Natural killer cell treated with Interleukin-12 subunit alpha and Interleukin-12 subunit beta and Interleukin-15 and Interleukin-18, amount 100 ng/mL, for 72 hours (primary cell): ENCODE measurements at places on chromosomes 2 and 18.

GRCh38 chr2:232117413-232117812 lies 155.9 kb downstream of the DIS3L2 start:
- DNase-seq = no peak
- H3K27ac ChIP-seq = no peak overlapping the region
- no peaks in the 10 kb centered on the region for H3K27me3 ChIP-seq
- no peak overlapping the region for H3K4me3 ChIP-seq
- no peaks in the 10 kb centered on the region for H3K36me3 ChIP-seq

DNA sequence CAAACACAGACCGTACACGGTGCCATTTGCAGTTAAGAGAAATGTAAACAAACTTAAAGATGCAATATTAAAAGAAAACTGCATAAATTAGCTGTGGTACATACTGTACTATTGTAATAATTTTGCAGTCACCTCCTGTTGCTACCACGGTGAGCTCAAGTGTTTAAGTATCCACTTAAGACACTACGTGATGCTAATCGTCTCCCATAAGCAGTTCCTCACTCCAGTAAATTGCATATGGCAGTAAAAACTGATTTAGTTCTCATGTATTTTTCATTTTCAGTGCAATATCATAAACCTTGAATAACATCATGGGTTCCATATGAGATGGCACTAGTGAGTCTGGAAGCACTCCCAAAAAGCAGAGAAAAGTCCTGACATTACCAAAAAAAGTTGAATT lies 14.4 kb downstream of the CLEC4F start:
- no peak overlapping the region for H3K4me3 ChIP-seq
- DNase-seq = no peak
- no peaks in the 10 kb centered on the region for H3K27me3 ChIP-seq
- H3K36me3 ChIP-seq = no peaks in the 10 kb centered on the region

- H3K4me3 ChIP-seq = no peak overlapping the region
- H3K27me3 ChIP-seq = no peaks in the 10 kb centered on the region
- no peaks in the 10 kb centered on the region for H3K36me3 ChIP-seq
- no peak for DNase-seq
- H3K4me1 ChIP-seq = no peaks in the 10 kb centered on the region
- no peak overlapping the region for H3K27ac ChIP-seq
These were observed 871.8 kb upstream of the NRXN1 start for GRCh38 chr2:51903728-51904127.

DNA sequence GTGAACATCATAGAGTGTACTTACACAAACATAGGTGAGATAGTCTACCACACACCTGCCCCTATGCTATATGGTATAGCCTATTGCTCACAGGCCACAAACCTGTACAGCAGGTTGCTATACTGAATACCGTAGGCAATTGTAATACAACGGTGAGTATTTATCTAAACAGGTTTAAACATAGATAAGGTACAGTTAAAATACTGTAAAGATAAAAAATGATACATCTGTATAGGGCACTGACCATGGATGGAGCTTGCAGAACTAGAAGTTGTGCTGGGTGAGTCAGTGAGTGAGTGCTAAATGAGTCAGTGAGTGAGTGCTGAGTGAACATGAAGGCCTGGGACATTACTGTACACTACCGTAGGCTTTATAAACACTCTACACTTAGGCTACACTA lies 267.0 kb upstream of the HS6ST1 start:
- H3K27ac ChIP-seq = no peak overlapping the region
- H3K27me3 ChIP-seq = peaks cover 16% of the 10 kb centered on the region
- no peaks in the 10 kb centered on the region for H3K4me1 ChIP-seq
- no peak for DNase-seq
- no peak overlapping the region for H3K4me3 ChIP-seq
- no peaks in the 10 kb centered on the region for H3K36me3 ChIP-seq

DNA sequence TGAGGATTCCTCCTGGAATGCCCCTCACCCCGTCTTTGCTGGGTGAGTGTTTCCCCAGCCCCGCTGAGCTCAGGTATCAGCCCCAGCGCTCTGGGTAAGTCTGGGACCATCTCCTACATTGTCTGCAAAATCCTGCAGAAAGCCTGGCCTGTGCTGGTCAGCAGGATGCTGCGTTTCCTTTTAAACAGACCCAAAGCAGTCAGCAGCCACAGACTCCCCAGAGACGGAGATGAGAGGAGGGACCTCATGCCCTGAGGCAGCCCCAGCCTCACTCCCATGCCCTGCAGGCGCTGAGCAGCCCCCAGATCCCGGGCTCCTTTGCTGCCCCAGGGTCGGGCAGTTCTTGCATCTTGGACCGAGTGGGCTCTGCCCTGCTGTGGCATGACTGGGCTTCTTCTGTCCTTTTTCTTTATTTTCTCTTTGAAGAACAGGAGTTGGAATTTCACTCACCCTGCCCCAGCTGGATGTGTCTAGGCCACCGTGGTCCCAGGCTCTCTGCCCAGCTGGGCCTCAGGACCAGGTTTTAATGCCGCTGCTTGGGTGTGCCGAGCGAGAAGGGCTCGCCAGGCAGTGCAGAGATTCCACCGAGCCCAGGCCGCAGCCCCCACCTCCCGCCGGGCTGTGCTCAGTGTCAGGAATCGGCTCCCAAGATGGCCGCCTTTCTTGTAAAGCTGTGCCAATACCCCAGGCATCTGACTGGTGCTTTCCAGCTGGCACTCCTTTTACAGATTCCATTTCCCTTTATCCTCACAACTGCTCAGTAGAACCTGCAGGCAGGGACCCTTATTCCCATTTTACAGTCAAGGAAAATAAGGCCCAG lies 43.6 kb downstream of the ODC1 start:
- H3K4me3 ChIP-seq = no peak overlapping the region
- H3K27ac ChIP-seq = no peak overlapping the region
- no peak for DNase-seq
- H3K27me3 ChIP-seq = no peaks in the 10 kb centered on the region
- no peaks in the 10 kb centered on the region for H3K36me3 ChIP-seq
- H3K4me1 ChIP-seq = peaks cover 48% of the 10 kb centered on the region

- no peak for DNase-seq
- peaks cover 39% of the 10 kb centered on the region for H3K4me1 ChIP-seq
- H3K4me3 ChIP-seq = no peak overlapping the region
- H3K27ac ChIP-seq = peak overlapping the region; percentile 63
- no peaks in the 10 kb centered on the region for H3K27me3 ChIP-seq
These were observed 71.2 kb upstream of the RBM44 start for GRCh38 chr2:237727363-237727762.

- no peaks in the 10 kb centered on the region for H3K27me3 ChIP-seq
- H3K4me1 ChIP-seq = peaks cover 10% of the 10 kb centered on the region
- no peak overlapping the region for H3K4me3 ChIP-seq
- H3K36me3 ChIP-seq = peaks cover 4% of the 10 kb centered on the region
- DNase-seq = no peak
These were observed 33.4 kb upstream of the SLC9A2 start for GRCh38 chr2:102585847-102586404.

DNA sequence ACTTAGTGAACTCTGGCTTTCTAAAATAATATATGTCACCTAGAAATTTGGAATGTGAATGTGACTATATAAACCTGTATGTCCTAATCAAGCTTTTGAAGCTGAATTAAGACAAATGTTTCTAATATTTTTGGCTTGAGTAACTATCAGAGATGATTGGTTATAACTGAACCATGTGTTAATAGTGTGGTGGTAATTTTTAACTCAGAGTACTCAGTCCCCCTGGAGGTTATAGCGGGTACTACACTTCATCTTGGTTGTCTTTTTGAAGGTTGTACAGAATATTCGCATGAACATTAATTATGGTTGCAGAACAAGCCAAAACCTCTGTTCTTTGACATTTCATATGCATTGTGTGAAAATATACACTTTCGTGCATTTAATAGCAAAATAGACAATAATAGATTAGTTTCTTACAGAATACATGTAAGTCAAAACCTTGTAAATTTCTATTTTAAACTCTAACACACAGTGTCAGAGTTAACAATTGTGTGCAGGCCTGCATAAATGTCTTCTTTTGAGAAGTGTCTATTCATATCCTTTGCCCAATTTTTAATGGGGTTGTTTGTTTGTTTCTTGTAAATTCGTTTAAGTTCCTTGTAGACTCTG lies 86.0 kb downstream of the OSBPL6 start:
- H3K27ac ChIP-seq = no peak overlapping the region
- peaks cover 22% of the 10 kb centered on the region for H3K27me3 ChIP-seq
- no peak for DNase-seq
- H3K4me3 ChIP-seq = no peak overlapping the region
- H3K4me1 ChIP-seq = no peaks in the 10 kb centered on the region
- H3K36me3 ChIP-seq = no peaks in the 10 kb centered on the region

GRCh38 chr2:227527351-227527750 lies 55.4 kb downstream of the AGFG1 start:
- no peaks in the 10 kb centered on the region for H3K27me3 ChIP-seq
- H3K4me1 ChIP-seq = no peaks in the 10 kb centered on the region
- H3K4me3 ChIP-seq = no peak overlapping the region
- H3K36me3 ChIP-seq = peaks cover 6% of the 10 kb centered on the region

- DNase-seq = no peak
- peaks cover 2% of the 10 kb centered on the region for H3K27me3 ChIP-seq
- H3K36me3 ChIP-seq = no peaks in the 10 kb centered on the region
- no peak overlapping the region for H3K27ac ChIP-seq
- H3K4me3 ChIP-seq = no peak overlapping the region
These were observed 405.8 kb downstream of the EPHA4 start for GRCh38 chr2:221166292-221166691.

- no peaks in the 10 kb centered on the region for H3K4me1 ChIP-seq
- no peak overlapping the region for H3K4me3 ChIP-seq
- H3K27me3 ChIP-seq = no peaks in the 10 kb centered on the region
- no peak for DNase-seq
These were observed 111.9 kb upstream of the SYT4 start for GRCh38 chr18:43389163-43389562.

- H3K36me3 ChIP-seq = no peaks in the 10 kb centered on the region
- no peak for DNase-seq
- no peak overlapping the region for H3K4me3 ChIP-seq
- no peaks in the 10 kb centered on the region for H3K4me1 ChIP-seq
- H3K27me3 ChIP-seq = no peaks in the 10 kb centered on the region
These were observed 85.5 kb upstream of the ZSWIM2 start for GRCh38 chr2:186934420-186934819.

GRCh38 chr2:175855794-175856453 lies 146.1 kb downstream of the LNPK start:
- peaks cover 34% of the 10 kb centered on the region for H3K27me3 ChIP-seq
- DNase-seq = no peak
- H3K27ac ChIP-seq = no peak overlapping the region
- H3K36me3 ChIP-seq = no peaks in the 10 kb centered on the region
- no peak overlapping the region for H3K4me3 ChIP-seq

- H3K4me1 ChIP-seq = no peaks in the 10 kb centered on the region
- H3K27ac ChIP-seq = no peak overlapping the region
- H3K27me3 ChIP-seq = peaks cover 25% of the 10 kb centered on the region
- H3K36me3 ChIP-seq = no peaks in the 10 kb centered on the region
- no peak for DNase-seq
These were observed 52.4 kb downstream of the REEP1 start for GRCh38 chr2:86284987-86285386.

- H3K4me1 ChIP-seq = no peaks in the 10 kb centered on the region
- DNase-seq = no peak
- H3K27ac ChIP-seq = no peak overlapping the region
- no peaks in the 10 kb centered on the region for H3K36me3 ChIP-seq
These were observed 144.8 kb upstream of the NDUFV2 start for GRCh38 chr18:8957731-8958130.

GRCh38 chr2:224369028-224369632 lies 32.8 kb downstream of the FAM124B start:
- H3K4me1 ChIP-seq = peaks cover 3% of the 10 kb centered on the region
- H3K27me3 ChIP-seq = peaks cover 2% of the 10 kb centered on the region
- no peak overlapping the region for H3K27ac ChIP-seq
- no peaks in the 10 kb centered on the region for H3K36me3 ChIP-seq
- DNase-seq = no peak
- no peak overlapping the region for H3K4me3 ChIP-seq

DNA sequence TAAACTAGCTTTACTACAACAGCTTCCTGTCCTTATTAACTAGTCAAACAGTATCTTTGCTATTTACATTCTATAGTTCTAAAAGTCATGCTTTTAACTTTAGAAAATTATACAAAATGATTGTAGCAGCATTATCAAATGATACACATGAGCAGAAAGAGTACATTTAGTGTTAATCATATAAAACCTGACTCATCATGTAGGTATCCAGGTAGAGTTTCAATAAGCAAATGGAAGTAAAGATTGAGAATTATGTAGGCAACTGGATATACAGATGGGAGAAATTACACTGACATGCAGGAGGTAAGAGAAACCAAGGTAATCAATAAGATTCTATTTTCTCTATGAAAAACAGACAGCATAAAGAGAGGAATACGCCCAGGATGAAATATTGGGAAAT lies 33.8 kb downstream of the TRIP12 start:
- peaks cover 40% of the 10 kb centered on the region for H3K4me1 ChIP-seq
- H3K27ac ChIP-seq = no peak overlapping the region
- DNase-seq = no peak
- no peaks in the 10 kb centered on the region for H3K27me3 ChIP-seq

DNA sequence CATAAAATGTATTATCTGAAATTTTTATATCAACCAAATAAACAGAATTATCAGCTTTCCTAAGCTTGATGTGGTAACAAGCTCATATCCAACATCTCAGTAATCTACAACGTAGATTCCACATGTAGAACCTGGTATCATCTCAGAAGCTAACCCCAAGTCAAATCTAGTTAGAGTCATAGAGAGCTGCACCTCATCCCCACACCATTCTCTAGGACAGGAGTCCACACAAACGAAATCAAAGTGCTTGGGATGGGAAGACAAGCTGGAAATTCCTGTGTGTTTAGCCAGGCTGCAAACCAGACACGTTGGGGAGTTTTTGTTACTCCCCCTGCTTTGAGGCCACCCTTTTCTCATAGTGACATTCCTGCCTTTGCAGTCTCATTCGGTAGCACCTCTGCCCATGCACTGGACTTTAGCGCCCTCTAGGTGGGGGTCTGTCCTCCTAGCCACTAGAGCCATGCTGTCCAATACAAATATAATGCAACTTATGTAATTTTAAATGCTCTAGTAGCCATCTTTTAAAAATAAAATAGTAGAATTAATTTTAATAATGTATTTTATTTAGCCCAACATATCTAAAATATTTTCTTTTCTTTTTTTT lies 28.1 kb upstream of the SATB2 start:
- peaks cover 22% of the 10 kb centered on the region for H3K27me3 ChIP-seq
- DNase-seq = no peak
- H3K4me3 ChIP-seq = no peak overlapping the region
- H3K27ac ChIP-seq = no peak overlapping the region
- no peaks in the 10 kb centered on the region for H3K4me1 ChIP-seq

DNA sequence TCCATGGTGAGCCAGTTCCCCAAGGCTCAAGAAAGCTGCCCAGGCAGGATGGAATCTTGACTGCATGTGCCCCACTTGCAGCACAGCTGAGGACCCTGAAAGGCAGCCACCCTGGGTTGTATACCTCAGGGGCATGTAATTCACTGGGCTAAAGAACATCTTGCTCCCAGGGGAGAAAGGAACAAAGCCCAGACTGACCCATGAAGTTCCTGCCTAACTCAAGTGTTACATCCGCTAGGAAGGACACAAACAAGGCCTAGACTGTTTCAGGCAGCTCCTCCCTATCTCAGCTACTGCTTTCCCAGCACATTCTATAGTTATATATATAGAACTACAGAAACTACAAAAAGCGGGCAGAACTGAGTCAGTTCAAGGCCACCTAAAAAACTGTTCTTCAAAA lies 69.0 kb downstream of the RBM43 start:
- no peak for DNase-seq
- H3K36me3 ChIP-seq = no peaks in the 10 kb centered on the region
- H3K4me1 ChIP-seq = peaks cover 8% of the 10 kb centered on the region
- H3K27ac ChIP-seq = no peak overlapping the region

GRCh38 chr2:188746727-188747126 lies 227.4 kb upstream of the COL3A1 start:
- no peak for DNase-seq
- no peaks in the 10 kb centered on the region for H3K36me3 ChIP-seq
- no peaks in the 10 kb centered on the region for H3K27me3 ChIP-seq
- H3K4me3 ChIP-seq = no peak overlapping the region
- no peaks in the 10 kb centered on the region for H3K4me1 ChIP-seq
